ENCODE measurements at places on chromosomes 1 and 21.
A peak's percentile ranks its signal among the peaks of the same experiment; 100 is the strongest.

DNA sequence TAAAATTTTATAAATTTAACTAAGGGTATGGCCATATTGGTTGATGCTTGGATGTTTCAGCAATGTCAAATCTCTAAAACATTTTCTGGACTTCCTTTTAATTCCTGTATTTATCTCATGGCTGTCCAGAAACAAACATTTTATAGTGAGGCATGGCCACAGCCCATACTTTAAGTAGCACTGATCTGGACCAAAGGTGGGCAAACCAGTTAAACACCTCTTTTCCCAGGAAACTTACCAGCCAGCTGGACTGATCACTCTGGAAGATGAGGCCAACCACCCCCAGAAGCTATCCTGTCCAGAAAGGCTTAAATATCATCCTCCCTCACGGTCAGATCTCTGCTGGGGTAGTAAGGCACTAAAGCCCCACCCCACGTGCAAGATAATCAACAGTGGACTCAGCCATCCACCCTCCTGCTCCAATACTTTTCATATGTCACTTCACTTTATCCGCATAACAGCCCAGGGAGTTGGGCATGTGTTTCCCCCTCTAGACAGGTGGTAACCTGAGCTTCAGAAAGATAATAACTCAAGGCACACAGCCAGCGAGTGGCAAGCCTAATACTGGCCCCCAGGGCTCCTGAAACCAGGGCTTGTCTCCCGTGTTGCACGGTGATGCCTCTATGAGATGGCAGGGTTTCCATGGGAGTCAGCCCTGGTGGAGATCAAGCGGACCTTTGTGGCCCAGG, 120.5 kb upstream of the NGF start:
- no peak for DNase-seq

DNA sequence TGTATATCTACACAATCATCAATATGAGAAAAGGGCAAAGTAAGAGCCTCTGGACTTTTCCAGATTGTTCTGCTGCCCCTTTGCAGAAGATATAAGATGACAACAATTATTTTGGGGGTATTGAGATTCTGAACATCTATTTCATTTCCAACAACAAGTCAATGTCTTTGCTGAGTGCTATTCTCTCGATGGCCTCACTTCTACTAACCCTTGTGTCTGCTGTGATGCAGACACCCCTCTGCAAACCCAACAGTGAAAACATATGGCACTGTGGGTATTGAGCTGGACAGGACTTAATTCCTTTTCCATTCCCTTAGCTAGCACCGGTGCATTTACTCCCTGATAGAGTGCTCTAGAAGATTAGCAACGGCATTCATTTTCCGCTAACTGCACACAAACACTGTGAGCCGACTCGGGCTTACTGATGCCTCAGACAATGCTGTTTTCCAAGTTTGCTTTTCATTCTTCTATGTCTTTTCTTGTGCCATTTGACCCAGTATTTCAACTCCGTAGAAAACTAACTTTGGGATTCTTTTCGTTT, 33.4 kb upstream of the SMYD2 start:
- no peak for DNase-seq

DNA sequence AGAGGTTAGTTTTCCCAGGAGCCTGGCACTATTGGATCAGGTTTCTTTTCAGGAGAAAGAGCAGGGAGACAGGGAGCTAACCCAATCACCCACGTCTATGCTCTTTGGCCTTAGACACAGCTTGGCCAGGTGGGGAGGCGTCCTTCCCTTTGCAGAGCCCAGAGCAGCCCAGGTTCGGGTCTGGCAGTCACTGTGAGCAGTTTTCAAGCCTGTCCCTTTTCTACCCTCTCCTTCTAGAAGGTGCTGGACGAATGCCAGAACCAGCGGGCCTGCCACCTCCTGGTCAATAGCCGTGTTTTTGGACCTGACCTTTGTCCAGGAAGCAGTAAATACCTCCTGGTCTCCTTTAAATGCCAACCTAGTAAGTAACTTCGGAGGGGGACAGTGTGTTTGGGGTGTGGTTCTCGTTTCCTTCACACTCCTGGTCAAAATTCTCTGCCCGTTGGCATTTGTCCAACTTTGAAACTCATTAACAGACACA, 44.9 kb downstream of the EVA1C start:
- peak; percentile 75 for DNase-seq

GRCh38 chr1:104973516-104973915, 1223.8 kb downstream of the AMY1C start:
- no peak for DNase-seq

DNA sequence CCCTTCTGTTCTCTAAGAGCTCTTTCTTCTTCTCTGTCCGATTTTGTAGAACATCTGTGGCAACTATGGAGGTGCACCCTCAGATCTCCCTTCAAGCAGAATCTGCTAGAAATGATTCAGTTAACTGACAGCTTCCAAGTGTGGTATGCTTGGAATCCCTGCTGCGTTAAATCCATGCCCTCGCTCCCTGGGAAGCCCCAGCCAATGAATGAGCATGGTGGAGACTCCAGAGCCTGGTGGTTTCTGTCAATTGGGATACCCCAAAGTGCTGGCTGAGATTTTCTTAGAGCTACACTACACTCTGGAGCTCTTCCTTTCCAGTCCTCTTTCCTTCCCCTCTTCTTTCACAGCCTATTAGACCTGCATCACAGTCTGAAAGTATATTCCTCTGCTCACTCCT, 116.3 kb upstream of the C1orf21 start:
- no peak for DNase-seq

DNA sequence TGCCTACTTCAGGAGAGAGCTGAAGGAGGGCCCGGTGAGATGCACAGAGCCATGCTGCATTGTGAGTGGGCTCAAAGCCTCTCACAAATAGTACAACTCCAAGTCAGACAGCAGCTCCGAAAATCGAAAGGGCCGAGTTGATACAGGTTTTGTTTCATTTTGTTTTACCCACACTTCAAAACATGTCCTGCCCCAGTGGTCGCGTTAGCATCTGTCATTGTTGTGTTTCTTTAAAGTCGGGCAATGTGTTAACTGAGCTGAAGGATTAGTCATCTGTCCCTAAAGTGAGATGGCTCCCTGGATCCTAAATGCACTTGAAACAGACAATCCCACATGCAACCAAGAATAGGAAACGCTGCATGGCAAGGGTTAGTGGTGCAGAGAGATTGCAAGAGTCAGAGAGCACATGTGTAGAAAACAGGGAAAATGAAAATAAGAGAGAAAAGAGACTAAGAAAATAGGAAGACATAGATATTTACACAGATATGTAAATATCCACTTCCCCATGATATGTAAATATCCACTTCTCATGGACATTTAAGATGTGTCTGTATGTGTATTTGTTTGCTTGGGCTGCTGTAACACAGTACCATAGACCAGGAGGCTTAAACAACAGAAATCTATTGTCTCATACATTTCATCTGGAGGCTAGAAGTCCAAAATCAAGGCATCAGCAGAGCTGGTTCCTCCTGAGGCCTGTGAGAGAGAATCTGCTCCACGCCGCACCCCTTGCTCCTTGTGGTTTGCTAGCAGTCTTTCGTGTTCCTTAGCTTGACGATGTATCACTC, 131.4 kb upstream of the RAB4A start:
- no peak for DNase-seq

DNA sequence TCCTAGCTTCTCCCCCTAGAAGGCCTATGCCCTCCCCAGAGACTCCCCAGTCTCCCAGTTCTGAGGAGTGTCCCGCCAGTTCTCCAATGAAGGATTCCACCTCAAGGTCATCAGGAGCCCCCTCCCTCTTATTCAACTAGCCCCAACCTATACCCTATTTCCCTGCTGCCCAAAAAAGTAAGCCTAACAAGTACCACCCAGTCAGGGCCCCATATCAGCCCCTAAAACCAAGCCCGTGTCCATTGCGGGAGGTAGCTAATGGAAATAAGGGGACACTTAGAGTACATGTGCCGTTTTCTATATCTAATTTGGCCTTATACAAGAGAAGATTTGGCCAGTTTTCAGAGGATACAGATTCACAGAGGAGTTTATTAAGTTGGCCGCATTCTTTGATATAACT, 416.2 kb downstream of the MATN1 start:
- peak; percentile 24 for DNase-seq

DNA sequence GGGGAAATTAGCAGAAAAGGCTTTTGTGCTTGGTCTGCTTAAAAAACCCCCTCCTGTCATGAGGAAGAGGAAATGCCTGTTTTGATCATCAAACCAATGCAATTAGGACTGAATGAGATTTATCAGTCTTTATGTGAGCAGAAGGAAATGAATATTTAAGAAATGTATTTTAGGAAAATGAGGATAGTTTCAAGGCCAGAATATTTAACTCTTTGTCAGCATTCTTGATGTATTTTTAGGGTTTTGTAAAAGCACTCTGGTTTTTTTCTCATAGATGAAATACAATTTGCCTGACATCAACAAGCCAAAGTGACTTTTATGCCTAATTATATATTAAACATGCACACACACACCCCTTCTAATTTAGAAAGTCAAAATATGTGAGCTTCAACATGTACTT, 213.8 kb downstream of the GRIK1 start:
- no peak for DNase-seq

GRCh38 chr1:31586376-31587327, 10.3 kb downstream of the TINAGL1 start:
- peak; percentile 70 for DNase-seq

DNA sequence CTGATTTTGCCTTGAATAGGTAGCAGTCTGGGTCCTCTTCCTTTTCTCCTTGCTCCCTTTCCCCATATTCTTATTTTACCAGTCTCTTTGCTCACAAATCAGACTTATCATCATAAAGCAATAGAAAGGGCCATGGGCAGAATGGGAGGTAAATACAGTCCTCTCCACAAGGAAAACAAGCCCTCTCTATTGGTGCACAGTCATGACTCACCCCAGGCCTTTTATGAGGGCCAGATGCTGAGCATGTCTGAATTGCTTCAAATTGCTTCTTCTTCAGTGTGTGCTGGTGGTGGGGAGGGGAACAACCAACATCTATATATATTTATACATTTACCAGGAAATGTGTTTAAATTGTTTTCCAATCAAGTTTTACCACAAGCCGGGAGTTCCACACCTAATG, 75.2 kb downstream of the GFI1 start:
- no peak for DNase-seq

GRCh38 chr1:41559331-41559730, 74.8 kb upstream of the EDN2 start:
- no peak for DNase-seq

DNA sequence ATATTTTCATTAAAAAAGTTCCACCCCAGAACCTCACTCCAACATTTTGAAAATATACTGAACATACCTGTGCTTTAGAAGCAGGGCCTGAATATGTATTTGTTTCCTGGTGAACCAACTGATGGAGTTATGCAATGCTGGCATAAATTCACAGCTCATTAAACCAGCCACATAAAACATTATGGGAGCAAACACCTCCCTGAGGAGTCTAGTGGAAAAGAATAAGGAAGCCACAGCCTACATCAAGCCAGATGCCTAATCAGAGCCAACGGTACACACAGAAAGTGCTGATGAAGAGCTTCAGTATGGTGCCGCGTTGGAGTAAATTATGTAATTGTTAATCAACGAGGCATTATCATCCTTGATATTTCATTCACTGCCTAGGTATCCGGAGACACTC, 199.5 kb downstream of the AJAP1 start:
- no peak for DNase-seq

- no peak for DNase-seq
Observed at GRCh38 chr1:30631700-30632099, 91.7 kb downstream of the MATN1 start.

GRCh38 chr1:24762133-24762676, 17.0 kb downstream of the CLIC4 start:
- DNase-seq, result no peak

DNA sequence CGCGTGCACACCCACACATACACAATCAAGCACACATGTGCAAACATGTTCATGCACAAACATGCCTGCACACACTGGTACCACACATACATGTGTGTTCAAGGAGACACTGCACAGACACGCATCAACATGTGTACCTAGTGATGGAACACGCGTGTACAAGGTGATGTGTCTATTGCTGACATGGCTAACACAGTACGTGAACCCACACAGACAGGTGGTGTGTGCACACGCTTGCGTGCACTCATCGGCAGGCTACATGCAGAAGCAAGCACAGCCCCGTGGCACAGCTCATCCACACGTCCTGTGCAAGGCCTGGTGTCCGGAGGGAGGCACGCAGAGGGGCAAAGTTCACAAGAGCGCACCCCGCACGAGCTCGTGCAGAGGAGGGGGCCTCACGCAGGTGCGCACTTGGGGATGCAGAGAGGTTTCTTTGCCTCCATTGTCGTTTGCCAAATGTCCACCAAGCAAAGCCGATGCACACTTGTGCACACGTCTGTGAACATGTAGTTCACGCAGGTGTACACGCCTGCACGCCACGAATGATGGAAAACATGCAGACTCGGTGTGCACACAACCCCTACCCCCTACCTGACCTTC, 969 bp downstream of the ACAP3 start:
- DNase-seq, result no peak

DNA sequence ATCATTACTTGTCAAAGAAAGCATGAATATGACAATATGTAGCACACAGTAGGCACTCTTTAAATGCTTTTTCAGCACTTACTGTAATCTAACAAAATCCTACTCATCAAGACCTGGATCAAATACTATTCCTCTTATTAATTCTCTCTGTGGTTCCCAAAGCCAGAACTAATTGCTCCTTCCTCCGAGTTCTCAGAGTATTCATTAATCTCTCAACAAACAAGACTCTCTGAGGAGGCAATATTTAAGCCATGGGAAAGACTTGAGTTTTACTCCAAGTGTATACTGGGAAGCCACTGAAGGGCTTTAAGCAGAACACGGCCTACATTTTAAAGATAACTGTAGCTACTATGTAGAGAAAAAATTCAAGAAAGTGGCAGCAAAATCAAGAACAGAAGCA, 79.7 kb downstream of the ENAH start:
- no peak for DNase-seq

DNA sequence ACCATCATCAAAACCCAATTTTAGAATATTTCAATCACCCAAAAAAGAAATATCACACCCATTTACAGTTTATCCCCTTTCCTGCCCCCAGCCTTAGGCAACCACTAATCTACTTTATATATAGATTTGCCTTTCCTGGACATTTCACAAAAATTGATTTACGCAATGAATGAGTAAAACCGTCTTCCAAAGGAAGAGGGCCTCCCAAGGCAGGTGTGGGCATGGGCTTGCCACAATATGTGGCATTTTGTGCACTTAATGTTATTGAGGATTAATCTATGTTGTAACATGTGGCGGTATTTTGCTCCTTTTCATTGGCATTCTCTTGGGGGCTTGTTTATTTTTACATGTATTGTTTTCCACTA, 11.8 kb upstream of the BMP8B start:
- no peak for DNase-seq

DNA sequence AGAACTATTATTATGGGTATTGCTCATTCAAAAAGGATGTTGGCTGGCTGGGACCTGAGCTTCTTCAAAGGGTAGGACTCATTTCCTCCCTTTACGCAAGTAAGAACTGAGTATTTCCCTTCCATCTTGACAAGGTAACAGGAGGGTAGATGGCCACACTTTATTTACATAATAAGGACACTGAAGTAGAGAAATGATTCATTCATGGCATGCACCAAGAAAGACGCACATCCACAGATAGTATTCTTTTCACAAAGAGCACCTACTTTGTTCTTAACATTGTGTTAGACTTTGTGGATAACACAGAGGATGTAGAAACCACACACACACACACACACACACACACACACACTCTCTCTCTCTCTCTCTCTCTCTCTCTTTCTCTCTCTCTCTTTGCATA, 82.9 kb downstream of the FAM78B start:
- no peak for DNase-seq

- DNase-seq, result no peak
Observed at GRCh38 chr21:26815197-26815596, 30.0 kb downstream of the ADAMTS1 start.
